ENCODE measurements at places on chromosomes 5 and 9. TPM values are rescaled to one million over a fixed set of nuclear protein-coding genes. Genes with fewer than 3 reads are reported as not detected.

The CLIC3 gene
- polyA plus RNA-seq: 911 TPM

- H3K4me1 ChIP-seq: no peaks in the 10 kb centered on the region
- H3K27me3 ChIP-seq: peaks cover 2% of the 10 kb centered on the region
- no peak overlapping the region for H3K27ac ChIP-seq
Observed at GRCh38 chr9:127989094-127989493, 8.3 kb upstream of the EEIG1 start.

GRCh38 chr5:17230191-17230590, 12.8 kb downstream of the BASP1 start:
- DNase-seq: no peak
- no peaks in the 10 kb centered on the region for H3K36me3 ChIP-seq
- no peak overlapping the region for H3K4me3 ChIP-seq
- no peaks in the 10 kb centered on the region for H3K27me3 ChIP-seq

The MEGF9 gene
- 10.0 TPM for polyA plus RNA-seq

The IL9 gene
- not detected for polyA plus RNA-seq

The GFPT2 gene
- polyA plus RNA-seq: not detected

DNA sequence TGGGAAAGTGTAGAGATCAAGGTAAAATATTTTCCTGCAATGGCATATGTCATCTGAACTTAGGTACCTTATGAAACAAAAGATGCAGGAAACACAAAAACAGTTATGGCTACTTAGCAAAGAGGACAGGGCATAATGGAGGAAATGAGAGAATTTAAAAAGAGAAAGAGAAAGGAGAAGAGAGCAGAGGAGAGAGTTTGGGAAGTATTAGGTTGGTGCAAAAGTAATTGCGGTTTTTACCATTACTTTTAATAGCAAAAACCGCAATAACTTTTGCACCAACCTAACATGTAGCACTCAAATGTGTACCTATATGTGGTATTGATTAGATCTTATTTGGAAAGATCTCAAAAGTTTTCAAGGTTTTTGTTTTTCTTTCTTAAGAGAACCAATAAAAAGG, 160.1 kb upstream of the ACTBL2 start:
- no peak overlapping the region for H3K4me3 ChIP-seq
- H3K27ac ChIP-seq: no peak overlapping the region
- DNase-seq: no peak
- H3K36me3 ChIP-seq: no peaks in the 10 kb centered on the region
- H3K27me3 ChIP-seq: peaks cover 3% of the 10 kb centered on the region
- H3K4me1 ChIP-seq: no peaks in the 10 kb centered on the region

The NIM1K gene
- not detected for polyA plus RNA-seq

The TAF11L10 gene
- not detected for polyA plus RNA-seq

The COL5A1 gene
- not detected for polyA plus RNA-seq

All from immature natural killer cell (primary cell).